Stimulated activated CD8-positive, alpha-beta memory T cell treated with anti-CD3 and anti-CD28 coated beads, Interleukin-4, amount 100 ng/mL, for 1 hour (primary cell): ENCODE measurements at places on chromosomes 7 and 10.

- no peak for DNase-seq
Measured at GRCh38 chr7:49580000-49580399, 193.4 kb upstream of the VWC2 start.

- DNase-seq = no peak
Measured at GRCh38 chr7:44964384-44964830, 14.4 kb downstream of the MYO1G start.

GRCh38 chr10:72260976-72261783 lies 12.5 kb upstream of the DDIT4 start:
- no peak for DNase-seq

- no peak for DNase-seq
Measured at GRCh38 chr10:118547282-118547681, 48.2 kb downstream of the PRLHR start.

DNA sequence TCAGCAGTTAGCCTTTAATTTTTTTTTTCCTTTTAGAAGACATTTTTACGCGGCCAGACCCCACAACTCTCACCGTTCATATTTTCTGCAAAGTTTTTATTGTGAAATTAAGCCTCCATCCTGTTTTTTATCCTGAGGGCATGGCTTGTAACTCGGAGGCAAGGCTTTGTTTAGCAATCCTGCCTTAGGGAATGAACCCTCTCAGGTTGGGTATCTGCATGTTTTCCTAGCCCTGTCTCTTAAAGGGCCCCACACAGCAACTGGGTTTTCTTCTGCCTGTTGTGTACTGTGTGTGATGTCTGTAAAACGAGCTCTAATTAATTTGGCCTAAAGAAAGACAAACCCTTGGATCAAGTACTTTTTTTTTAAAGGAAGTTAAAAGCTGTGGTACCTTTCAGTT lies 130.2 kb upstream of the COBL start:
- no peak for DNase-seq

DNA sequence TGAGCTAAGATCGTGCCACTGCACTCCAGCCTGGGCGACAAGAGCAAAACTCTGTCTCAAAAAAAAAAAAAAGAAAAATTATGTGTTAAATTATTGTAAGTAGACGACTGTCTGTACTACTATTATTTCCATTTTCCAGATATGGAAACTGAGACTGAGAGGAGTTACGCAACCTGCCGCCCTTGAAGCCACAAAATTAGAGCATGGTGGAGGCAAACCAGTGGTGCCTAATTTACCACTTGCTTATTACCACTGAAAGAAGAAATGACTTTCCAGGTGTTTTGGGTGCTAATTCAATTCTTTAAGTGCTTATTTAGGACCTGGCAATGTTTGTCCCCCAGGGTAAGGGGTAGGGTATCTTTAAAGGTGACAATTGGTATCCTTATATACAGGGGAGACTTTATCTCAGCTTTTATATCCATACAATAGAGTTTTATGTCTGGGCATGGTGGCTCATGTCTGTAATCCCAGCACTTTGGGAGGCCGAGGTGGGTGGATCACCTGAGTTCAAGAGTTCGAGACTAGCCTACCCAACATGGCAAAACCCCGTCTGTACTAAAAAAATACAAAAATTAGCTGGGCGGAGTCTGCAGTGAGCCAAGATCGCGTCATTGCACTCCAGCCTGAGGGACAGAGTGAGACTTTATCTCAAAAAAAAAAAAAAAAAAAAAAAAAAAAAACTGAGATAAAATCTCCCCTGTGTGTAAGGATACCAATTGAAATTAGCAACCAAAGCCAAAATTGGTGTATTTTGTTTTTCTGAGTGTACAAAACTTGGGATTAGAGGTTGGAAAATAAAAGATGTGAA lies 16.6 kb upstream of the CAMK1D start:
- DNase-seq = no peak

DNA sequence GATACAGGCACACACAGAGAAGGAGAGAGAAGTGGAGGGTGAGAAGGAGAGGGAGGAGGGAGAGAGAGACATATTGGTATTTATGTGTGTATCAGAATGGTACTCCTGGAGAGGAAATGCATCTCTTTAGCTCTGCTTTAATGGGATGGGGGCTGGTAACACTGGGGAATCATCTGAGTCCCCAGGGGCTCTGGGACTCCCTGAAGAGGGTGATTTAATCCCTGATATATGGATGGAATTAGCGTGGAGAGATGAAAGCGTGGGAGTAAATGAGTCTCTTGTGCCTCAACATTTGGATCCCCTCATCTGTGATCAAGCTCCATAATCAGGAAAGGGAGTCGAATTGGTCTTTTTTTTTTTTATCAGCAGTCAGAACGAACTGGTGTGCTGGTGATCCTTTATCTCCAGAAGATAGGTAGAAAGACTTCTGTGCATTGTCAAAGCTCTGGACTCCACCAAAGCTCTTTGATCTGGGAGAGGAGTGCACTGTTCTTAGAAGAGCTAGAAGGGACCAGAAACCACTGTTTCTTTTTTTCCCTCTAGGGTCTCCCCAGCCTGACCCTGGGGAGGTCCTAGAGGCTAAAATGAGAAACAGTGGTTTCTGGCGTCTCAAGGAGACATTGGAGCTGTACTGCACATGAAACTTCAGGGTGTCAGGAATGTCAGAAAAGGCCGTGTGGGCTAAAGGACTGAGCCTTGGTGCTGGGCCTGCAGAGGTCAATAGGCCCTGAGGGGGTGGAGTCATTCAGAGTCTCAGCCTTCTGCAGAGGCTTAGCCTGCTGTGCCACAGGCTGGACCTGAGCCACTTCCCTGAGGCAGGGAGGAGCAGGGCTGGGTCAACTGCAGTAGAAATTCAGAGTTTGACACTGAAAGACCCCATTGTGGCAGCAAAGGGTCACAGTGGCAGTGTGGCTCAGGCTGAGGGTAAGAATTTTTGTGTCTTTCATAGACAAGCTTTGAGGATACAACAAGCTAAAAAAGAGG lies 234.4 kb upstream of the SLC26A5 start:
- DNase-seq = no peak

DNA sequence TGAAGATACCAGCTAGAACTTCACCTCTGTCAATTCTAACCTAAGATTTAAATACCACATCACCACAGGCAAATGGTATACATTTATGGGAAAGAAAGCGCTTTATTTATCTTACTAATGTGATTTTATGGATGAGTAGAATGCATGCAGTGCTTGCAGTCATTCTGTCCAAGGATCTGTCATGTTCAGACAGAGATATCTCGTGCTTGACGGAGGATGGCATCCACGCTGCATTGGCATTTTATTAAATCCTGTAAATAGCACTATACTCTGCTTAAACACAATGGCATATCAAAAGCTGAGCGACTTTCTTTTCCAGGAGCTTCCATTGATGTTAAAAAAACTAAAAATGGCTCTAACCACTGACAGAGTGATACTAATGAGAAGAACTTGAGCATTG lies 133.7 kb upstream of the CAV2 start:
- DNase-seq = no peak

GRCh38 chr10:71229726-71230655 lies 17.6 kb downstream of the UNC5B start:
- DNase-seq = no peak

- no peak for DNase-seq
Measured at GRCh38 chr7:17206349-17206905, 92.0 kb upstream of the AHR start.

- DNase-seq = no peak
Measured at GRCh38 chr7:44568771-44569560, 4.7 kb downstream of the DDX56 start.

DNA sequence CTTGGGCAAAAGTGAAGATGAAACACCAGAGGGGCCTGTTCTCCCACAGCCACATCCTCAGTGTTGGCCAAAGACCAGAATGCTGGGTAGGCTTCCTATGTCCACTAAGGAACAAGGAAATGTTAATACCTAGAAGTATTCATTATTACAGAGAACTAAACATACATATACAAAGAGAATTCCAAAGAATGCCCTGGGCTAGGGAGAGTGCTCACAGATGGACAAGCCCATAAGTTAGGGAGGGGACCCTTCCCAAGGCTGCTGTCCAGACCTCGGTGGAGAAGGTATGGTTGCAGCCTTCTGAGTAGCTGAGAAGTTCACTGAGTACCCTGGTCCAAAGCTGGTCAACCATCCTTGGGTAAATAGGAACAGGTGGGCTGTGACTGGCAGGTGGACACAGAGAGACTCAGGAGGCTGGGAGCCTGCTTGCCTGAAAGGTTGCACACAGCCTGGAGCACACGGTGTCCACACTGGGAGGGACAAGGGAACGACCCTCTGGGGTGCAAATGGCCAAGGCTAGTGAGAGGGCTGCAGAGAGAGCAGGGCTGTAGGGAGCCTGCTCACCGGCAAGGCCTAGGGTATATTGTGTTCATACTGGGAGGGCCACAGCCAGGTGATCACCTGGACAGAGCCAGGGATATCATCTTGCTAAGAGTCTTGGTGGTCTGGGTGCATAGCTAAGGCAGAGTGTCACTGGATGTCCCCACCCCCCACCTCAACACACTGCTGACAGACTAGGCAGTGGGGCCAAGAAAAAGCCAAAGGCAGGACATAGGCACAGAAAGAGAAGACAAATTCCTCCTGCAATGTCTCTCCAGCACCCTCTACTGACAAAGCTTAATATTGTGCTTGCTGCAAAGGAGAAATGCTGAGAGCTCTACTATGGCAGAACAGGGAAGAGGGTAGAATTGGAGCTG lies 40.3 kb downstream of the CPVL start:
- no peak for DNase-seq

GRCh38 chr10:120643351-120643750 lies 186.3 kb downstream of the PLPP4 start:
- no peak for DNase-seq

- no peak for DNase-seq
Measured at GRCh38 chr10:869171-869570, 62.3 kb downstream of the LARP4B start.

DNA sequence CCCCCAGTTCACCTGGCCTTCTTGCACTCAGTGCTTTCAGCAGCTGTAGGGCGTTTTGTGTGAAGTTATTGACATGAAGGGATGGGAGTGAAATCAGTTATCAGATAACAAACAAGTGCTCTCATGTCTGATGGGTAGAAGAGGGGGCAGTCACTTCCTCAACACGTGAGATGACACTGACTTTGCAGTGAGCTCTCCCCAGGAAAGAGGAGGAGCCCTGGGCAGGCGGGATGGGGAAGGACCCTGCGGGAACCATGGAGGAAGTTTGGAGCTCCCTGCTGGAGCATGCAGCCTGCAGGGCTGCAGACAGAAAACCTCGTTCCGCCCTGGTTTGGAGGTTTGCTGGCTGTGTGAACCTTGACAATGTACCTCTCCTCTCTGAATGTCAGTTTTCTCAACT lies 38.7 kb downstream of the GPR26 start:
- DNase-seq = no peak

GRCh38 chr7:47571331-47572093 lies 10.4 kb downstream of the TNS3 start:
- no peak for DNase-seq

GRCh38 chr7:23514755-23515154 lies 17.0 kb downstream of the TRA2A start:
- no peak for DNase-seq
